Spleen (tissue), 13 donors: ENCODE measurements at places on chromosomes 13 and 19. TPM values are rescaled to one million over a fixed set of nuclear protein-coding genes. Genes with fewer than 3 reads are reported as not detected.
A peak's percentile ranks its signal among the peaks of the same experiment; 100 is the strongest.

DNA sequence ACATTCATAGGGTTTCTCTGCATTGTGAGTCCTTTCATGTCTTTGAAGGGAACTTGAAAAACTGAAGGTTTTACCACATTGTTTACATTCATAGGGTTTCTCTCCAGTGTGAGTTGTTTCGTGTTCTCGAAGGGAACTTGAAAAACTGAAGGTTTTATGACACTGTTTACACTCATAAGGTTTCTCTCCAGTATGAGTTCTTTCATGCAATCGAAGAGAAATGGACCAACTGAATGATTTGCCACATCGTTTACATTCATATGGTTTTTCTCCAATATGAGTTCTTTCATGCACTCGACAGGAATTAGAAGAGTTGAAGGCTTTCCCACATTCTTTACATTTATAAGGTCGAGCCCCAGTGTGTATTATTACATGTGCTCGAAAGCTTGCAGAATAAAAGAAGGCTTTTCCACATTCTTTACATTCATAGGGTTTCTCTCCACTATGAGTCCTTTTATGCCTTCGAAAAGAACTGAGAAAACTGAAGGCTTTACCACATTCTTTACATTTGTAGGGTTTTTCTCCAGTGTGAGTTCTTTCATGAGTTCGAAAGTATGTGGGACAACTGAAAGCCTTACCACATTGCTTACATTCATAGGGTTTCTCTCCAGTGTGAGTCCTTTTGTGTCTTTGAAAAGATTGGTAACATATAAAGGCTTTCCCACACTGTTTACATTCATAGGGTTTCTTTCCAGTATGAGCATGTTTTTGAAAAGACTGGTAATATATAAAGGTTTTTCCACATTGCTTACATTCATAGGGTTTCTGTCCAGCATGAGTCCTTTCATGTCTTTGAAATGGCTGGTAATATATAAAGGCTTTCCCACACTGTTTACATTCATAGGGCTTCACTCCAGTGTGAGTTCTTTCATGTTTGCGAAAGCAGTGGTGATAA lies 20.7 kb downstream of the ZNF14 start:
- H3K4me1 ChIP-seq = no peaks in the 10 kb centered on the region
- H3K27ac ChIP-seq = no peak overlapping the region
- no peaks in the 10 kb centered on the region for H3K27me3 ChIP-seq
- H3K4me3 ChIP-seq = peak overlapping the region; percentile 3
- H3K36me3 ChIP-seq = peaks cover 85% of the 10 kb centered on the region

- H3K27me3 ChIP-seq = peaks cover 13% of the 10 kb centered on the region
- H3K27ac ChIP-seq = no peak overlapping the region
- no peak overlapping the region for H3K4me3 ChIP-seq
- H3K36me3 ChIP-seq = no peaks in the 10 kb centered on the region
These were observed 19.5 kb downstream of the CHST8 start for GRCh38 chr19:33641261-33641660.

DNA sequence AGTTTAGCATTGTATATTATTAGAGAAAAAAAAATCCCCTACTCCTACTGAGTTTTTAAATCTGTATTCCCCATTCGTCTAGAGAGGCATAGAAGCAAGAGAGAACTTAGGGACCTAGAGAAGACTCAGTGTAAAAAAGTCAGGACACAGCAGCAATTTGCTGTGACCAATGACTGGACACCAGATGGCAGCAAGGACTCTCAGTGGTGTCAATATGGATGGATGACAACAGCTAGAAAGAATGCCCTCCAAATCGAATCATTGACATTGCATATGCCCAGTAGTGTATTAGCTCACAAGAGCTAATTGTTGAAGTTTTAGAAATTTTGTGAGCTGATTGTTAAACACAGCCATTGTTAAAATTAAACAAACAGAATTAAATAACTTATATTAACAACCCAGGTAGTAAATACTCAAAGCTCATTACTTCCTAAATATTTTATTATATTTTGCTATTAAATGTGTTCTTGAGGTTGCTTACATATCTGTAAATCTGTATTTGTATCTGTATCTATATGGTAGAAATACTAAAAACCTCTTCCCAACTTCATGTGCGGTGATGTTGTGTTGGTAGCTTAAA lies 43.9 kb downstream of the SIAH3 start:
- H3K27me3 ChIP-seq = no peaks in the 10 kb centered on the region
- no peaks in the 10 kb centered on the region for H3K36me3 ChIP-seq
- H3K4me3 ChIP-seq = no peak overlapping the region

DNA sequence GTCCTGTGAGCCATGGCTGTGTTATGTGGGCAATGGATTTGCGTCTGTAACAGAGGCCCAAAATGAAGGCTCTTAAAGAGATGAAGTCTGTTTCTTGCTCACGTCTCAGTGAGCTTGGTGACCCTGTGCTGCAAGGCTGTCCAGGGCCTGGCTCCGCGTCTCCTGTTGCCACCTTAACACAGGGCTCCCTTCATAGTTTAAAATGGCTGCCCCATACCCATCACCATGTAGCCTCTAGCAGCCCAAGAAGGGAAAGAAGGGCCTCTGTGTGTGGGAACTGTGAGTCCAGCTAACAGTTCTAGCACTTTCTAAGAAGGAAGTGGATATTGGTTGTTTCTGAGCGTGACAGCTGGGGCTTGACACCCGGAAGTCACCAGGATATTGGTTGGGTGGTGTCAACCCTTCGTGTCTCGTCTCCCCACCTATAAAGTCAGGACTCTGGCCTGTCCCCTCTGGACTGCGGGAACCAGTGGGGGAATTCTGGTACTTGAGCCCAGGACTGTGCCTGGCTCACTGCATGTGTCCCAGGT lies 20.9 kb downstream of the TMED1 start:
- no peaks in the 10 kb centered on the region for H3K27me3 ChIP-seq
- H3K4me1 ChIP-seq = peaks cover 66% of the 10 kb centered on the region
- no peak for DNase-seq
- peak overlapping the region; percentile 82 for H3K27ac ChIP-seq
- H3K4me3 ChIP-seq = no peak overlapping the region

GNG7 gene
- 27.5 TPM for total RNA-seq
